CD4-positive, alpha-beta T cell (primary cell): ENCODE measurements at places on chromosomes 4 and X.

DNA sequence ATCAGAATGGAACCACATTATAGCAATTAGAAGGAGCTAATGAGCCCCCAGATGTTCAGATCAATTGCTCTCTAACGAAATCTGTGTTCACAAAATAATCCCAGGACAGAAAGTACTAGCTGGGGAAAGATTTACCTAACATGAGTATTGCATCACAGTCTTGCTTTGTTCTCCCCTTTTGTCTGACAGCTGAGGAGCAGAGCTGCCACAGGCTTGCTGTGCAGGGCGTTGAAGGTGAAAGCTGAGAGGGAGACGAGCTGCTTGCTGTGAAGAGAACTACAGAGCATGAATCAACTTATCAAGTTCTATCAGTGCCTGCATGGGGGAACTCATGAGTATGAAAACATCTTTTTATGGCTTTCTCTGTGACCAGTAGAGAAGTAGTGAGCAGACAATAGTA lies 441.2 kb downstream of the CENPC start:
- no peak for DNase-seq

GRCh38 chr4:110309675-110310074 lies 111.3 kb upstream of the ELOVL6 start:
- no peak for DNase-seq

- no peak for DNase-seq
Measured at GRCh38 chrX:66601522-66601921, 37.4 kb downstream of the EDA2R start.

DNA sequence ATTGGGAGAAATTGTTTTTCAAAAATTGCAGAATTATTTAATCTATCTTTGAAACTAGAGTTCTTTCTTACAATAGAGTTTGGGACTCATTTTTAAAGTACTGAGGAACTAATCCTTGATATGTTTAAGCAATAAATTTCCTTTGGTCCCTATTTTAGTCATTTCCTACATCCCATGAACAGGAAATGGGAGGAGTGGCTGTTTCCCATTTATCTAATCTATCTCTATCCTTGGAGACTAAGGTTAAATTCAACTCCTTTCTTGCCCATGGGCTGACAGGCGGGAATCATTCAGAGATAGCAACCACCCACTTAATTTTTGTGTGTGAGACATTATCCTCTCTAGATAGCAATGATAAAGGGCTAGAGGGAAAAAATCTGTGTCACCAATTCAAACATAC lies 131.6 kb upstream of the EMCN start:
- DNase-seq: no peak

DNA sequence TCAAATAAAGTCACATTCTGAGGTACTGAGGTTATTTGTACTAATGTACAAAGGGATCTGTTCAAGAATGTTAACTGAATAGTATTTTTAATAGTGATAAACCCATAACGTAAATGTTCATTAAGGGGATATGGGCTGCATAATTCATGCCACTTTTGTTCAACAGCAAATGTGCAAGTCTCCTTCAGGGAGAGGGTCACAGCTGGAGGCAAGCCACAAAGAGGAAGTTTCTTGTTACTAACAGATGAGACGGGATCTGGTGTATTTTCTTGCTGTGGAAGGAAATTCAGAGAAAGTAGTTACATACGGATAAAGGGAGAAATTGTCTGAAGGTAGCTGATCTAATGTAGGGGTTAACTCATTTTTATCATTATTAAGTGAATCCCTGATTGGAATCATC lies 10.0 kb downstream of the ZFP42 start:
- DNase-seq: no peak

DNA sequence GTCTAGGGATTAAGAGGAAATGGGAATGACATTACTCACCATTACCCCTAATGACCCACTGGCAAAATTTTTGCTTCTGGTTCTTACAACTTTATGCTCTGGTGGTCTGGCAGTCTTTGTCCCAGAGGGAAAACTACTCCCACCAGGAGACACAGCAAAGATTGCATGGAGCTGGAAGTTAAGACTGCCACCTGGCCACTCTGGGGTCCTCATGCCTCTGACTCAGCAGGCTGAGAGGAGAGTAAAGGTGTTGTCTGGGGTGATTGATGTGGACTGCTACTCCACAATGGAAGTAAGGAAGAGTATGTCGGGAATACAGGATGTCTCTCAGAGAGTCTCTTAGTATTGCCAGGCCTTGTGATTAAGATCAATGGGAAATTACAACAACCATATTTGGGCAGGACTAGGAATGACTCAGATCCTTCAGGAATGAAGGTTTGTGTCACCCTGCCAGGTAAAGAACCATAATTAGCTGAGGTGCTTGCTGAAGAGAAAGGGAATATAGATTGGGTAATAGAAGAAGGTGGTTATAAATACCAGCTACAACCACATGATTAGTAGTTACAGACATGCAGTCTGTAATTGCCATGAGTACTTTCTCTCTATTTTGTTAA lies 215.5 kb downstream of the GPAT3 start:
- DNase-seq: no peak

GRCh38 chrX:152959626-152960025 lies 34.3 kb downstream of the PNMA5 start:
- no peak for DNase-seq

DNA sequence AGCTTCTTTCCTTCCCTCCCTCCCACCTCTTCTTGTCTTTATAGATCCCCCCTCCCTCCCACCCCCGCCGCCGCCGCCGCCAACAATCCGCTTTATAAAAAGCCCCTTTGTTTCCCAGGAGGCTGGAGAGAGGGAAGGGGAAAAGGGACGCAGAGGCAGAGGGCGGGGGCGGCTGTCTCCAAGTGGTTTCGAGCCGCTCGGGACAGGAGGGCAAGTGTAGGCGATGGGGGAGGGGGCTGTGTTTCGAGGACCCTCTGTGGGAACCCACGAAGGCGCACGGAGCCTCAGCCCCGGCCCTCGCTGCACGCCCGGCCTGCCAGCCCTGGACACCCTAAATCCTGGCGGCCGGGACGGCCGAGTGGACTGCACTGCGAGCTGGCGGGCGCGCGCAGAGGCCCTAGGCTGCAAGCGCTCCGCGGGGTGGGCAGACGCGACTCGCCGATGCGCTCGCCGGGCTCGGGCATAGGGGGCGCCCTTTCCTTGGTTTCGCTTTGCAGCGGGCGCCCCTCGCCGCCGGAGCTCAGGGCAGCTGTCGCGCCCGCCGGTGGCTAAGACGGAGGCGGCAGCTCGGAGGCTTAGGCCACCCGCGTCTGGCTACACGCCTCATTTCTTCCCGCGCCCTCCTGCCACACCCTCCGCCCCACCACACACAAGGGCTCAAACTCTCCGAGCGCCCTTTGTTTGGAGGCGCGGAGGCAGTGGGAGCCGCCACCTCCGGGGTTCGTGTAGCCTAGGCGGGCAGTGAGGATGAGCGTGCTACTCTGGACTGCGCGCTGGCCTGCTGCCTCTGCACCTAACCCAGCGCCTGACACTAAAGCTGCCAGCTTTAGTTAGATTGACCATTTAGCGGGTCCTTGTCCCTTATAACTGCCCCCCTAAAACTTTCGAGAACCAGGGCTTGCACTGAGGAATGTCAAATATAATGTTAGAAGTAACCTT lies 2.2 kb downstream of the MAMLD1 start:
- peak; percentile 40 for DNase-seq

DNA sequence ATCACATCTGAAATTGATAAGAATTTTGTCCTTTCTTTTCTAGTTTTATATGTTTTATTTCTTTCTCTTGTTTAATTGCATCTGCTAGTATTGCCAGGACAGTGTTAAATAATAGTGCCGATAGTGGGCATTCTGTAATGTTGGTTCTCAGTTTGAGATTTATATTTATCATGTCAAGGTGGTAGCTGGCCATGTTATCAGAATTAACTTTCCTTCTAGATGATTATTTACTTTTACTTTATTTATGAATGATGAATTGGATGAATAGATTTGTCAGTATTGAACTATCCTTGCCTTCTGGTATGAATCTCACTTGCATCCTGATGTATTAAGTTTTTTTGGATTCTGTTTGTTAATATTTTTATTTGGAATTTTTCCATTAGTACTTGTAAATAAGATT lies 42.7 kb downstream of the METAP1 start:
- no peak for DNase-seq

DNA sequence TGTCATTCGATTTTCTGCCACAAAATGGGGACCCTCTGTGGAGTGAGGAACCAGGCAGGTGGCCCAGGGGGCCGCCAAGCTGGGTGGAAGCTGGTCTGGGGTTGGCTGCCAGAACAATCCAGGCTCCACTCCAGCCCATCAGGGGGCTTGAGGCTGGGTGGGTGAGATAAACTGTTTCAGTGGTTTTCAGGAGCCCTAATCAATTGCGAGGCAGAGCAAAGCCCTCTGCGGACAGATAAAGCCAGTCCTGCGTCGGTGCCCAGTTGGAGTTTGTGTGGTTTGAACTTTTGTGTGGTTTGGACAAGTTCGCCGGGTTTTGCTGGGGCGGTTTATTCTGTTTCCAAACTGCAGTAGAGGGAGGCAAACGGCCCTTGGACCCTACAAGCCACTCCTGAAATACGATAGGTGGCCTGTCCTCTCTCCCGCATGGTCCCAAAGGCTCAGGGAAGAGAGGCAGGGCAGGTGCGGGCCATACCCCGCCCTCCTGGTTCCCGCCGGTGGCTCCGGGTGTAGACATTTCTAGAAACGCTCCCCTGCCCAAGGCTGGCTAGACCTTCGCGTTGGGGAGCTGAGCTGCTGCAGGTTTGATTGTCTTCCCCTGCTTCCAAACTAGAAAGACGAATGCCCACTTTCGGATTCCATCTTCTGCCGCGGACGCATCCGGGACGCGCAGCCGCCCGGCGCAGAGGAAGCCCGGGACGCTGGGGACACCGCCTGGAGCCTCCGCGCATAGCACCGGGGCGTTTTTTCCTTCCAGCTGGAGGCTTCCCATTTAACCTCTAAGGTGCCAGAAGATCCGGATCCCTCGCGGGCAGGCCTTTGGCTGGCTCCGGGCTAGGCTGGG lies 169.0 kb upstream of the BCOR start:
- DNase-seq: peak; percentile 42

DNA sequence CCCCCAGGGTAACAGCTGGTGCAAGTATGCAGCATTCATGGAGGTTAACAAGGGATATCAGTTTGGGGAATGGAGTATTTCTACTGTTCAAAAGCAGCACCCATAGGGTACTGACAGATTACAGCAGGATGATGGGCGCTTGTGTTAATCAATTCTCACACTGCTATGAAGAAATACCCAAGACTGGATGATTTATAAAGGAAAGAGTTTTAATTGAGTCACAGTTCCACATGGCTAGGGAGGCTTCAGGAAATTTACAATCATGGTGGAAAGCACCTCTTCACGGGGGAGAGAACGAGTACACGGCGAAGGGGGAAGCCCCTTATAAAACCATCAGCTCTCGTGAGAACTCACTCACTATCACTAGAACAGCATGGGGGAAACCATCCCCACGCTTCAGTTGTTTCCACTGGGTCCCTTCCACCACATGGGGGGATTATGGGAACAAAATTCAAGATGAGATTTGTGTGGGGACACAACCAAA lies 64.1 kb downstream of the TNIP2 start:
- DNase-seq: no peak

DNA sequence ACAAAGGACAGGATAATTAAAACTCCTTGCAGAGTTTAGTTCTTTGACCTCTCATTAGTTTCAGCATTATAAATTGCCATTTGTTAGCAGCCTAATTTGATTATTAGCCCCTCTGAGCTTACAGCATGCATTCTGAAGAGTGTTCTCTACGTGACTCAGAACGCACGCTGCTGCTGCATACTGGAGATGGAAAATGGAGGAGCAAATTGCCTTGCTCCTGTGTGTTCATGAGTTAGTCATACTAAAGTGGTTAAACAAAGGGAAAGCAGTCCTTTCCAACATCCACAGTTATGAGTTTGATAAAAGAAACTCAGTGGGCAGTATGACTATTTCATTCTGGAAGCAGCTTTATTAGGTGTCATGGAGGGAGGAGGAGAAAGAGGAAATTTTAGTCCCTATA lies 922.5 kb downstream of the RPA4 start:
- no peak for DNase-seq

GRCh38 chrX:43525901-43526610 lies 130.0 kb upstream of the MAOA start:
- DNase-seq: no peak

- DNase-seq: no peak
Measured at GRCh38 chr4:72505314-72505744, 63.7 kb downstream of the ADAMTS3 start.

DNA sequence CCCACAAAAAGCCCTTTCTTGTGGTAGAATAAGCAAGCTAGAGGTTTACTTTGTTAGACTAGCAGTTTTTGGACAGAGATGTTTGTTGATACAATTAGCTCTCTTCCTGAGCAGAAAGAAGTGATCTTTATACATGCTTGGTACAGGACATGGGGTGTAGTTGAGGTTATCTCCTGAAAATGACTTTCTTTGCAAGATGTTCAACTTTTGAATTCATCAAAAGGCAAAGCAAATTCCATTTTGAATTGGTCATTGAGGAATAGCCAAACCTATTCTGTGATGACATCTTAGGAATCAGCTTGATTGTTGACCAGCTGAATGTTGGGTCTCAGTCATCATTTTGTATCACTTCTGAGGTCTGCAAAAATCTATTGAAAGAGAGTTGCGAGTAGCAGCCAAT lies 3.8 kb downstream of the CPE start:
- no peak for DNase-seq

- DNase-seq: no peak
Measured at GRCh38 chr4:7804756-7805385, 134.8 kb downstream of the AFAP1 start.

GRCh38 chrX:10576777-10577447 lies 43.5 kb downstream of the MID1 start:
- DNase-seq: no peak

DNA sequence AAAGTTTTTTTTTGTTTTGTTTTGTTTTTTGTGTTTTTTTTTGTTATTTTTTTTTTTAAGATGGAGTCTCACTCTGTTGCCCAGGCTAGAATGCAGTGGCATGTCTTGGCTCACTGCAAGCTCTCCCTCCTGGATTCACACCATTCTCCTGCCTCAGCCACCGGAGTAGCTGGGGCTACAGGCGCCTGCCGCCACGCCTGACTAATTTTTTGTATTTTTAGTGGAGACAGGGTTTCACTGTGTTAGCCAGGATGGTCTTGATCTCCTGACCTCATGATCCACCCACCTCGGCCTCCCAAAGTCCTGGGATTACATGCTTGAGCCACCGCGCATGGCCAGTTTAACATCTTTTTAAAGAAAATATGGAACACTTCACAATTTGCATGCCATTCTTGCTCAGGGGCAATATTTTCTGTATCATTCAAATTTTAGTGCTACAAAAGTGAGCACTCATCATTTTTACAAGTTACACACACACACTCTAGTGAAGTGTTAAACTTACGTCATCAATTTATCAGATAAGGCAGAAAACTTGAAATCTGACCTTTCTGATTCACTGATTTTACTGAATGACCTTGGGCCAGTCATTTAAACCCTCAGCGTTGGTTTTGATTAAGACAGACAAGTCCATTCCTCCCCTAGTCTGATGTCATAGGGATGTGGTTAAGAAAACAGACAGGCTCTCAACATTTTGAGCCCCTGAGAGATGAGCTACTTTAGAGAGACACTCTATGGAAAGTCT lies 61.2 kb downstream of the TRIM2 start:
- DNase-seq: no peak

GRCh38 chr4:27714073-27714472 lies 853.4 kb downstream of the STIM2 start:
- DNase-seq: no peak

- DNase-seq: no peak
Measured at GRCh38 chr4:129968366-129968765, 872.4 kb downstream of the C4orf33 start.
